ENCODE measurements at places on chromosomes 1 and 21.

GRCh38 chr21:45803618-45804340 is 160.3 kb downstream of the PCBP3 start:
- DNase-seq = no peak

- DNase-seq = no peak
Observed at GRCh38 chr1:99669821-99670220, 23.9 kb downstream of the PALMD start.

DNA sequence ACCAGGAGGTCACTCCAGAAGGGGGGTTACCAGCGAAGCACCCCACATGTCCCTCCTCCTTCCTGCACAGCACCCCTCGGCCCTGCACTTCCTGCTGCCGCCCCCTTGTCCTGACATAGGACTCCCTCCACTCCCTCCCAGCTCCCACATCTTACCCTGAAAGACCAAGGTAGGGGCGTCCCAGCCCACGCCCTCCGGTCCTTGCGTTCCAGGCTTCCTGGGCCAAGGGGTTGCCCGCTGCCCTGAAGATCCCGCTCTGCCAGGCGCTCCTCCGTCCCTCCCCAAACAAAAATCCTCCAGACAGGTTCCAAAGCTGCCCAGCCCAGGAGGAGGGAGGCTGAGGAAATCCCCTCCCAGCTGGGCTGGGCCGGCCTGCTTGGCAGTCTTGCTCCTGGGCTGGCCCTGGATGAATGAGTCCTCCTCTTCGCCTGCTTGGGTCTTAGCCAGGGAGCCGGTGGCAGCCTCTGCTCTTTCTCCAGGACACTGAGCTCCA is at the start of gene RHBDL2:
RHBDL2 (minus strand) TSS at position 304 of the 493 bp plus-strand sequence. CDS start 22,618 bp downstream, outside the sequence.
- no peak for DNase-seq

- no peak for DNase-seq
Observed at GRCh38 chr1:89727517-89728312, 93.1 kb upstream of the LRRC8D start.

- no peak for DNase-seq
Observed at GRCh38 chr21:33255404-33255803, 10.8 kb upstream of the IL10RB start.

GRCh38 chr1:65469126-65469888 is 48.8 kb downstream of the LEPR start:
- no peak for DNase-seq

DNA sequence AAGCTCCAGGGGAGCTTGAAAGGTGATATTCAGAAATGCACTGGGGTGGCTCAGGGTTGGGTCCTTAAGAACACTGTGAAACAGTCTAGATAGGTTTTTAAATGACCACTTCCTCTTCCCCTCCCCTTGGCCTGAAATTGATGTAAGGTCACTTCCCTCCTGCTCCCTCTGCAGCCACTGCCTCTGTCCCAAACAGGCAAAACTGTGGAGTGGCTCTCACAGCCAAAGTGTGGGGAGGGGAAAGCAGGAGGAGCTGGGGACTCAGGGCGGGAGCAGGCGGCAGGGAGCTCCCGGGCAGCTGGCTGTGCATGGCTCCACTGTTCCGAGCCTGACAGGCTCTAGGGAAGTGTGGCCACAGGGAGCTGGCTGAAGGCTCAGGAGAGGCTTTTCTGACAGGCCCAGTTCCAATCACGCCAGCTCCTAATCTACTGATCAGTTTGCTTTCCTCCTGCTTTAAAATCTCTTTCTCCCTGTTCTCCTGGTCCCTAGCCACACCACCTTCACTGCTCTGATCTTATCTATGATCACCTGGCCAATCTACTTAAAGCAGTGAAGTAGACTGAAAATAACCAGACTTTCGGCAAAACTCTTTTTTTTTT is 5.1 kb upstream of the CSRP1 start:
- no peak for DNase-seq

DNA sequence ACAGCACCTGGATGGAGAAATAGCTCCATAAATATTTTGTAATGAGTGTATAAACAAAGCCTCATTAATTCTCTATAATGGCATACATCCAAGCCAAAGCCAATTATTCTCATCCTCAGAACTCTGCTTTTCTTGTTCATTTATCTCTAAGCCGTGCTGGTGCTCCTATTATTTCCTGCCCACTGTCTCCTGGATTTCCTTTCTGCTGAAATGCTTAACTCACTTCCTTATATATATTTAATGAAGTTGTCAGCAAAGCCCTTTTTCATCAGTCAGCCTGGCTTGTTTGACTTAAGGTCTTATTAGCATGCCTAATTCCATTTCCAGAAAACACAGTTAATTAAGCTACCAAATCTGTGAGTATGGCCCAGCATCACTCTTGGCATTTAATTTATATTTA is 93.4 kb downstream of the SLC25A24 start:
- no peak for DNase-seq

DNA sequence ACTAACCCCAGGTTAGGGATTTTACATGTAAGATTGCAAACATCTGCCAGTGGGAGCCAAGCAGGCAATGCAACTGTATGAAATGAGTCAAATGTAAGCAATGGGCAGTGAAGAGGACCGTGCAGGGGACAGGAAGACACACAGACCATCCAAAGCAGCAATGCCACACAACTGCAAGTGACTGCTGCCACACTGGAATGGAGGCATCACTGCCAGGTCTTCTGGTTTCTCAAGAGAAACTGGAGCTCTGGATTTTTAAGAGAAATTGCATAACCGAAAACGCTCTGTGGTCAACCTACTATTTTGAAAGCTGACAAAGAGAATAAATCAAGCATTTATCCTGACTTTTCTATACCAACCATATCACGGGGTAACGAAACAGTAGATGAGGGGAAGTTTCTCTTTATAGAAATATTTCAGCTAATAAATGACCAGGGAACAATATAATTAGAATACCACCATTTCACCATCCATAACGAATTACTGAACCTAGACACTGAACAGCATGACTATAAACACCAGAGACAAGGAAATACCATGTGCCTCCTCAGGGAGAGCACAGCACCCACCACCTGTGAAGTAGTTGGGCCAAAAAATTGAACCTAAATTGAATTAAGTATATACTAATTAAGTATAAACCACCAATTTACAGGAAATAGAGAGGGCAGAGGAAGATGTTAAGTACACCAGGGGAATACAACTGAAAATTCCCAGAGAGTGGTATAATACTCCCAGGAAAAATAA is 4.4 kb downstream of the AK2 start:
- DNase-seq = peak; percentile 17

DNA sequence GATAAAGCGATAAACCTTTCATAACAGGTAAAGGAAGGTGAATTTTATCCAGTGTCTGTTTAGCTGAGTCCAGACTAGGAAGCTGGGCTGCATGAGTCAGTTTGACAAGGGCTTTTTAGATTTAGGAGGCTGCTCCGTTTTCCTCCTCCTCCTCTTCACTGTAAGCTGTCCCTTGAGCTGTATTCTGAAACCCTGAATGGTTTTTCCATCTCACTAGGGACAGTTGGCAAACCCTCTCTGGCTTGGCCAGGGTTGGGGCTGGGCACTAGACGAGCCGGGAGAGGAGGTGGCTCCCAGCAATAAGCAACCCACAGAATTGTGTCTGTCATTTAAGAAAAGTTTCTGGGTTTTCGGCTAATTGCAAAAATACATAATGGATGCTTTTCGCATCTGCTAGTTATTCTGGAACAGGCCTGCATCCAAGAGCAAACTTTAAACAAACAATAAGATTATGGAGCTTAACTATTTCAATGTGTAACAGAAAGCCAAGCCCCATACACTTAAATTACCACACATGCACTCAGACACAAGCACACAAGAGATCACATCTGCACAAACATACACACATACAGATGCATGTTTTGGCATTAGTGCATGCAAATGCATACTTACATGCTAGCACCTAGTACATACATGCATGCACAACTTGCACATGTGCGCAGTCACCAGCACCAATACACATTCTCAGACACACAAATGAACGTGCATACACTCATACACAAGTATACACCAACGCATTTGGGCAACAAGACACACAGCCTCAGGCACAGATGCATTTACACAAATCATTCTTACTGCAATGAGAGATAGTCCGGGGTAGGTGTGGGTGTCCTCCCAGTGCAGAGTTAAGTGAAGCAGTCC is 27.8 kb upstream of the FOXE3 start:
- no peak for DNase-seq

DNA sequence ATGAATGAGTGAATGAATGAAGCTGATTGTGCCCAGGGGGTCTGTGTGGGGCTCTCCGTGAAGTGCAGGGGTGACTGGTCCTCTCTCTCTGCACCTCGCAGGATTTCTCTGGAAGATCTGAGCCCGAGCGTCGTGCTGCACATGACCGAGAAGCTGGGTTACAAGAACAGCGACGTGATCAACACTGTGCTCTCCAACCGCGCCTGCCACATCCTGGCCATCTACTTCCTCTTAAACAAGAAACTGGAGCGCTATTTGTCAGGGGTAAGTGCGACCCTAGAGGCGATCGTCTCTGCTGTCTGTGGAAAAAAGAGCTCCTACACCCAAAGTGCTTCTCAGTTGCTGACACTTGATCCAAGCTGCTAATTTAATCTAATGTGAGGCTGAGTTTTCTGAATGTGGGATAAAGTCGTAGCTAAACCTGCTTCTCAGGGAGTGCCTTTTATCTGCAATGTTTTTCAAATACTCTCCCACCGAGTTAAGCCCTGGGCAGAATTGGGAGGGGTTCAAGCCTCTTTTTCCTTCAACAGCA is 101.7 kb downstream of the HUNK start:
- no peak for DNase-seq

DNA sequence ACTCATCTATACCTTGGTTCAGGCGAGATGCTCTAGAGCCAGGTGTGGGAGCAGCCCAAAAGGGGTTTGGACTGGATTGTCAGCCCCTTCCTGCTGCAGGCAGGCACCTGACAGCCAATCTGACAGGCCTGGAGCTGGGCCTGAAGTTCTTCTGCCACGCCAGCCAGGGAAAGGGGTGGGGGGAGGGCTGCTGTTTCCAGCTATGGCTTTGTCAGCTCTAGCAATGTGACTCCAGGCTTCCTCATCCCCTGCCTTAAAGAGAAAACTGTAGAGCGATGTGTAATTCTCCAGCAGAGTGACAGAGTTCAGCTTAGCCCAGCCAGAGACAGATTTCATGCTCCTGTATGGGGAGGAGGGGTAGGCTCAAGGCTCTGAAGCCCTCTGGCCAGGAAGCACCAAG is 30.3 kb downstream of the WNT4 start:
- no peak for DNase-seq

Data from fibroblast of skin of right quadriceps (primary cell).